Transverse colon (tissue), 4 donors: ENCODE measurements at places on chromosomes 3 and 15. TPM values are rescaled to one million over a fixed set of nuclear protein-coding genes. Genes with fewer than 3 reads are reported as not detected.

Gene HYAL2
- total RNA-seq = 32.4 TPM

Gene PLCD1
- 57.2 TPM for total RNA-seq

Gene ZMYND10
- total RNA-seq = not detected

GRCh38 chr3:193868590-193868989, 267.4 kb upstream of the HES1 start:
- peaks cover 54% of the 10 kb centered on the region for H3K4me1 ChIP-seq
- DNase-seq = no peak
- no peak overlapping the region for H3K27ac ChIP-seq
- no peaks in the 10 kb centered on the region for H3K36me3 ChIP-seq
- H3K4me3 ChIP-seq = no peak overlapping the region
- H3K27me3 ChIP-seq = peaks cover 2% of the 10 kb centered on the region

GRCh38 chr15:47756872-47757271, 39.6 kb downstream of the SEMA6D start:
- peak; percentile 51 for DNase-seq
- H3K27ac ChIP-seq = no peak overlapping the region
- H3K4me3 ChIP-seq = no peak overlapping the region
- no peaks in the 10 kb centered on the region for H3K4me1 ChIP-seq

- H3K27me3 ChIP-seq = no peaks in the 10 kb centered on the region
- peak within 1 kb of the TSS; percentile 85 for H3K27ac ChIP-seq
- H3K4me3 ChIP-seq = peak within 1 kb of the TSS; percentile 58
- DNase-seq = peak; percentile 63
Observed at GRCh38 chr3:49813497-49814174, at the start of gene UBA7. Gene UBA7, minus strand, starts transcription at chr3:49813953. Its CDS starts 166 bp downstream, at chr3:49813787.

GRCh38 chr15:52006702-52007340, 12.2 kb upstream of the MAPK6 start:
- H3K36me3 ChIP-seq = no peaks in the 10 kb centered on the region
- no peak overlapping the region for H3K27ac ChIP-seq
- no peak overlapping the region for H3K4me3 ChIP-seq

DNA sequence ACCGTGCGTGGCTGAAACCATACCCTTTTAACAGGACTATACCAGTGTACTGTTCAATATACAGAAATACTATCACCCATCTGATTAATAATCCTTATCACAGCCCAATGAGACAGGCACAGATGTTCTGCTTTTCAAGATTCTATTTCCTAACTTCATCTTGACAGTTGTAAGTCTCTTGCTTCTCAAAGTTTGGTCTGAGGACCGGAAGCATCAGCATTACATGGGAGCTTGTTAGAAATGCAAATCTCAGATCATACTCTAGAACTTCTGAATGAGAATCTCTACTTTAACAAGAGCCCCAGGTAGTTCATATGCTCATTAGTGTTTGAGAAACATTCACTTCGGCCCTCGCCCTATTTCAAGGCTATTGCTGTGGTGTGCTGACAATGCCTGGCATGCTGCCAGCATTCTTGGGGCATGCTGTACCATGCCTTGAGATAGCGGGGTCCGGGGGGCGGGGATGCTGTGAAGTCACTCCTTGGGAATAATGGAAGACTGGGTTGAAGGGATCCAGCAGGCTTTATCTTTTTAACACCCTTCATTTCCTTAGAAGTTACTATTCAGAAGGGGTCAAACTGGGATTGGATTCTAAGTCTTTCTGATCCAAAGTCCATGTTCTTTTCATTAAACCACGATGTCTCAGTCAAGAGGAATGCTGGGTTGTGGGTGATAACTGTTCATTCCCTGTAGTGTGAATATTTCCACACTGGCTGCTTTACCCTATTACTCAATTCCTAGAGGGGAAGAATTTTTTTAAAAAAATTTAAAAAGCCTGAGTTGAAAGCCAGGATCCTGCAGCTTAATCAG, 194.7 kb downstream of the LPP start:
- H3K27me3 ChIP-seq = no peaks in the 10 kb centered on the region
- H3K4me3 ChIP-seq = no peak overlapping the region
- peak; percentile 21 for DNase-seq
- H3K36me3 ChIP-seq = no peaks in the 10 kb centered on the region
- peak overlapping the region; percentile 60 for H3K27ac ChIP-seq
- peaks cover 21% of the 10 kb centered on the region for H3K4me1 ChIP-seq

DNA sequence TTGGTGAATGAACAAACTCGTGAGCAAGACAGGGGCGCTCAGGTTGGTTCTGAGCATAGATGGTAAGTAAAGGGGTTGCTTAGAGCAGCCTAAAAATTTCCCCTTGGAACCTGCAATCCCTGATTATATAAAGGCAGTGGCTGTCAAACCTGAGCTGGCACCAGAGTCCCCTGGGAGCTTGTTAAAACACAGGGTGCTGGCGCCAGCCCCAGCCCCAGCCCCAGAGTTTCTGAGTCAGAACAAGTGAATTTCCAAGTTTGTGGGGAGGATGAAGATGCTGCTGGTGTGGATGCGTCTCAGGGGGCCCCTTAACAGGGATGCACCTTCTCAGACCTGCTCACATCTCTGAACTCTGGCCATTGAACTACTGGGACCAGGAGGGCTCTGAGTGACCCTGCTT, 48.2 kb downstream of the FEM1B start:
- no peak overlapping the region for H3K4me3 ChIP-seq
- DNase-seq = no peak
- no peak overlapping the region for H3K27ac ChIP-seq
- no peaks in the 10 kb centered on the region for H3K36me3 ChIP-seq

- H3K4me1 ChIP-seq = no peaks in the 10 kb centered on the region
- H3K4me3 ChIP-seq = no peak overlapping the region
- no peaks in the 10 kb centered on the region for H3K27me3 ChIP-seq
- H3K27ac ChIP-seq = no peak overlapping the region
Observed at GRCh38 chr15:69499521-69500211, 47.0 kb downstream of the RPLP1 start.
